ENCODE measurements at places on chromosomes 7 and 10. TPM values are rescaled to one million over a fixed set of nuclear protein-coding genes. Genes with fewer than 3 reads are reported as not detected.

Gene NAT16
- 2.4 TPM for total RNA-seq

Gene ACTR3C
- not detected for total RNA-seq

Gene GPRIN2
- total RNA-seq, result 3.0 TPM

Gene GHITM
- 120 TPM for total RNA-seq

Gene MYOF
- total RNA-seq, result 0.42 TPM

Gene ZC3HAV1L
- 5.8 TPM for total RNA-seq

Gene RET
- total RNA-seq, result 34.7 TPM

Gene OR6B1
- total RNA-seq, result not detected

Gene FAM25C
- not detected for total RNA-seq

Gene SPDYE1
- not detected for total RNA-seq

Gene ABHD11
- total RNA-seq, result 13.9 TPM

DNA sequence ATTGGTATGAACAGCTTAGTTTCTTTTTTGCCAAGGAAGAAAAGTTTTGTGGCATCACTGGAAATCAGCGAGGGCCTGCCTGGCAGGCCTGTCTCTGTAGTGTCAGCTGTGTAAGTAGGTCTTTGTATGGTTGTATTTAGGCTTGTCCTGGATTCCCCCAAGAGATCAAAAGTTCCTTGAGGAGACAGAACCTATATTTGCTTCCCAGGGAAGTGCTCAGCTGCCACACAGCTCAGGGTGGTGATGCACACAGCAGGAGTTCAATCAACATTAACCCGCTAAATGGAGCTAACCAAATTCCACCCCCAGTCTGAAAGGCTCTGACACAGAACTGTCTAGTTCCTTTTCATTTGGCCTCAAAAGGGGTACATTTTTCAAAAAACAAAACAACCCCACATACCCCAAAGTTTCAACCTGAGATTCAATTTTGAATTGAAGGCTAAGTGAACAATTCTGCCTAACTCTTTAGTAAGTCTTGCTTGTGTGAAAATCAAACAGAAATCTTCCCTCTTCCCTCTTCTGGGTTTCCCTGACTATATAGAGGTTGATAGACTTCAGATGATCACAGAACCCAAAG, 124.4 kb downstream of the CLEC2L start:
- peaks cover 36% of the 10 kb centered on the region for H3K4me1 ChIP-seq
- DNase-seq, result no peak
- H3K36me3 ChIP-seq, result no peaks in the 10 kb centered on the region
- H3K27ac ChIP-seq, result no peak overlapping the region

DNA sequence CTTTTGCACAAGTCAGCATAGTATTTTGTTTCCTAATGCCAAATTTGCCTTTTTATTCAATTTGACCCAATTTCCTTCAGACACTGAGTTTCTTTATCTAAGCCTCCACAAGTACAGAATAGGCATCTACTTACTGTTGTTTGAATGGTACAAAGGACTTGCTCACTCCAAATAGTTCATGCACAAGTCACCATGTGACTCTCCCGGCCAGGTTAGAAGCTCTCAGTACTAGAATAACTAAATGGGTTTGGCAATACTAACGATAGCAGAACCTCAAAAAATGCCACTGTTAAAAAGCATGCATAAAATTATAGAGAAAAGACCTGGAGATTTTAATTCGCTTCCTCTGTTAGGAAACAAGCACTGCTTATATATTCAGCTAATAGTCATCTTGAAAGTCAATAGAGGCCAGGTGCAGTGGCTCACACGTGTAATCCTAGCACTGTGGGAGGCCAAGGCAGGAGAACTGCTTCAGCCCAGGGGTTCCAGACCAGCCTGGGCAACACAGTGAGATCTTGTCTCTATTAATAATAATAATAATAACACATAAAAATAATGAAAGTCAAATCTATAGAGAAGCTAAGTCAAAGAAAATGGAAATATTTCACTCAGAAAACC, 335.8 kb upstream of the MBL2 start:
- no peak for DNase-seq
- H3K27ac ChIP-seq, result no peak overlapping the region
- no peaks in the 10 kb centered on the region for H3K36me3 ChIP-seq
- H3K4me3 ChIP-seq, result no peak overlapping the region
- no peaks in the 10 kb centered on the region for H3K27me3 ChIP-seq
- H3K4me1 ChIP-seq, result no peaks in the 10 kb centered on the region

- H3K36me3 ChIP-seq, result no peaks in the 10 kb centered on the region
- H3K27ac ChIP-seq, result no peak overlapping the region
- peaks cover 8% of the 10 kb centered on the region for H3K4me1 ChIP-seq
- DNase-seq, result no peak
- no peaks in the 10 kb centered on the region for H3K27me3 ChIP-seq
- no peak overlapping the region for H3K4me3 ChIP-seq
These were observed 351.5 kb upstream of the AUTS2 start for GRCh38 chr7:69246758-69247157.

DNA sequence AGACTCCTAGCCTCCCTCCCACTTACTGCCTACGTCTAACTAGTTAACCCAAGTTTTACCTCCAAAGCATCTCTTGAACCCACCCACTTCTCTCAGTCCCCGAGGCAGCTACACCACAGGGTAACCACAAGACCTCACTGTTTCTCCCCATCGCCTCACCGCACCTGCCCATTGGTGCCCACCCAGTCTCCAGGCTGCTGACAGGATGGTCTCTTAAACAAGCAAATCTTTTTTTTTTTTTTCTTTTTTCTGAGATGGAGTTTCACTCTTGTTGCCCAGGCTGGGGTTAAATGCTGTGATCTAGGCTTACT, 47.0 kb downstream of the DENND2A start:
- no peaks in the 10 kb centered on the region for H3K27me3 ChIP-seq
- no peak overlapping the region for H3K4me3 ChIP-seq
- DNase-seq, result no peak
- peak overlapping the region; percentile 36 for H3K27ac ChIP-seq
- peaks cover 20% of the 10 kb centered on the region for H3K4me1 ChIP-seq

GRCh38 chr7:137728426-137728825, 118.3 kb downstream of the DGKI start:
- no peak overlapping the region for H3K27ac ChIP-seq
- H3K4me3 ChIP-seq, result no peak overlapping the region
- no peak for DNase-seq
- no peaks in the 10 kb centered on the region for H3K27me3 ChIP-seq

DNA sequence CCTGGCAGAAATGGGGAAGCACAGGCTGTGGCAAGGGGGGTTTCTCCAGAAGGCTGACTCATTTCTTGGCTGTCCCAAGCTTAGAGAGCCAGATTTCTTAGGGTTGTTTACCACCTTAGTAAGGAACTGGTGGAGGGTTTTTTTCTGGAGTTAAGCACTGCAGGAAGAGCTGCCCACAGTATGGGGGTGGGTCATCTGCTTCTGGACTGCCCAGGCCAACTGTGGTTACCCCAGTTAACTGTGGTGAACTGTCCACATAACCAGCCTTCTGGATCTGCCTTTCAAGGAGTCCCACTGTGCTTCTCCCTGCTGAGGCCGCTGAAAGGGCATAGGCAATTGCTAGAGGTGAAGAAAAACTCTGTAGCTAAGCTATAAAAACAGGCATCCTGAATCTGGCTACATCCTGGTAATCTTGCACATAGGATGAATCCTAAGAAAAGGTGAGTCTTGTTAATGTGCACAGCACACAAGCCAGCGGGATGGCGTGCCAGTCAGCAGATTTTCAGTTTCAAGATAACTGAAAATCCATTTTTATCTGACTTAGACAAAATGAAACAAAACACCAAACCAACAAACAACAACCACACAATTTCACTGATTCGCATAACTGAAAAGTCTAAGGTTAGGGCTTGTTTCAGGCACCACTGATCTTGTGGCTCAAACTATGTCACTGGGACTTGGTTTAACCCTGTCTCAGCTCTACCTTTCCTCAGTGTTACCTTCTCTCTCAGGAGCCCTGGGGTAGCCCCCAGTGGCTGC, 21.6 kb upstream of the TSPAN33 start:
- no peak overlapping the region for H3K27ac ChIP-seq
- no peak overlapping the region for H3K4me3 ChIP-seq
- H3K4me1 ChIP-seq, result no peaks in the 10 kb centered on the region
- H3K27me3 ChIP-seq, result peaks cover 6% of the 10 kb centered on the region
- DNase-seq, result no peak

GRCh38 chr10:95276367-95277200, 14.2 kb downstream of the PDLIM1 start:
- H3K27ac ChIP-seq, result no peak overlapping the region
- DNase-seq, result no peak
- peaks cover 3% of the 10 kb centered on the region for H3K27me3 ChIP-seq

GRCh38 chr7:100966542-100967291, 2.6 kb upstream of the MUC12 start:
- H3K36me3 ChIP-seq, result no peaks in the 10 kb centered on the region
- no peak overlapping the region for H3K27ac ChIP-seq
- peak; percentile 39 for DNase-seq
- peaks cover 11% of the 10 kb centered on the region for H3K4me1 ChIP-seq

GRCh38 chr7:101201695-101202602, 1.1 kb upstream of the MOGAT3 start:
- H3K36me3 ChIP-seq, result no peaks in the 10 kb centered on the region
- peaks cover 14% of the 10 kb centered on the region for H3K27me3 ChIP-seq
- no peak for DNase-seq
- H3K4me1 ChIP-seq, result no peaks in the 10 kb centered on the region
- no peak overlapping the region for H3K4me3 ChIP-seq

DNA sequence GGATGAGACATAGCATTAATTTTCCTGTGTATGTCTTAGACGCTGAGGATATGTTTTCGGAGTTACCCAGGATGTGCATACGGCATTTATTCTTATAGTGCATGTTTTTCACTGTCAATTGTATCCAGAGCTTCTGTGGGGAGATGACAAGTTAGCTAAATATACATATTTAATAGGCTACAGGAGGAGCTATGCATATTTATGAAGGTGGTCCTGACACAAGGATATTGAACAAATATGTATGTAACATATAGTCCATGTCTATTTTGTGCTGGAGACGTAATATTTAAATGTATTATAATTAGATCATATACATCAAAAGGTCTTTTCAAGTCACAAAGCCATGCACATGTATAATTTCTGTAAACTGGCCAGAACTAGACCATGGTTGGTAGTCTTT, 16.0 kb downstream of the IL6 start:
- H3K36me3 ChIP-seq, result no peaks in the 10 kb centered on the region
- H3K27ac ChIP-seq, result no peak overlapping the region
- no peak for DNase-seq
- H3K4me1 ChIP-seq, result no peaks in the 10 kb centered on the region

DNA sequence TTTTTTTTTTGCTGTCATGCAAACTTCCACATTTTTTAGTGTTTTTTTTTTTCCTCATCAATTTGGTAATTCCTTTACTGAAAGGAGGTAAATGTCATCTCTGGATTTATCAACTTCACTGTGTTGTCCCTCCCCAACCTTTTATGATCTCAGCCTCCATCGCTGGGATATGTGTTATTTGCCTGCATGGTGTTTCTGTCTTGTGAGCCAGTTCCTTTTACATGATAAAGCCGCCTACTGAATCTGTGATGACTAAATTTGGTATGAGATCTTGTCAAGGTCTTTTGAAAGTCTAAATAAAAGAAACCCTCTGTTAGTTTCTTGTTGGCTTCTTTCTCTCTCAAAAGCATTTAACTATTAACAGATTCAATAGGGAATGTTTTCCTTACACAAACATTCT, 39.3 kb downstream of the TAS2R41 start:
- H3K27ac ChIP-seq, result no peak overlapping the region
- DNase-seq, result no peak
- H3K4me1 ChIP-seq, result no peaks in the 10 kb centered on the region

GRCh38 chr7:47584536-47584895, 2.6 kb upstream of the TNS3 start:
- DNase-seq, result no peak
- H3K4me1 ChIP-seq, result peaks cover 8% of the 10 kb centered on the region
- peaks cover 16% of the 10 kb centered on the region for H3K27me3 ChIP-seq
- H3K36me3 ChIP-seq, result no peaks in the 10 kb centered on the region
- H3K27ac ChIP-seq, result no peak overlapping the region
- H3K4me3 ChIP-seq, result no peak overlapping the region

GRCh38 chr10:89476150-89476549, 59.2 kb downstream of the SLC16A12 start:
- H3K4me3 ChIP-seq, result no peak overlapping the region
- H3K27me3 ChIP-seq, result no peaks in the 10 kb centered on the region

- DNase-seq, result no peak
- peaks cover 4% of the 10 kb centered on the region for H3K27me3 ChIP-seq
- H3K36me3 ChIP-seq, result no peaks in the 10 kb centered on the region
- peaks cover 9% of the 10 kb centered on the region for H3K4me1 ChIP-seq
- no peak overlapping the region for H3K27ac ChIP-seq
These were observed 1.9 kb upstream of the HERC4 start for GRCh38 chr10:68077026-68077425.

DNA sequence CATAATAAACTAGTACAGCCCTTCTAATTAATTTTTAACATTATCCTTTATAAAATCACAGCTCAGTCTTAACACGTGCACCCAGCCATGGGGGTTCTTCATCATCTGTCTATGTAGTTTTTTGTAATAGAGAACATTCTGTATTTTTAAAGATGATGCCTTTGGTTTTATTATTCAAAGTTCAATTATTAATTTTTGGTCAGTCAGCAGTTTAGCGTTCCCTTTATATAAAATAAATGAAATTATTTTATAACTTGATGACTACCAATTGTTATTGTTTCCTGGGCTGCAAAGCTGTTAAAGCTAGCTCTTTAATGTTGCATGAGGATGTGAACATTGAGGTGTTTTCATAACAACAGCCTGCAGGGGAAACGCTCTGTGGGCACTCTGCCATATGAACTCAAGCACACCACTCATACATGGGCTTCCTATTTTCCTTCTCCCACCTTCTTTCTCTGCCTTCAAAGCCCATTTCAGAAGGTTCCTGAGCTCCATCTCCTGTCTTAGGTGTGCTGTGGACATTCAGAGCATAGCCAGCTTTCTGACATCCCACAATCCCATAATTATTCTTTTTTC, 172.0 kb upstream of the YAE1 start:
- H3K4me1 ChIP-seq, result peaks cover 17% of the 10 kb centered on the region
- no peak for DNase-seq
- H3K27me3 ChIP-seq, result no peaks in the 10 kb centered on the region
- H3K36me3 ChIP-seq, result no peaks in the 10 kb centered on the region
- no peak overlapping the region for H3K27ac ChIP-seq

- H3K4me1 ChIP-seq, result no peaks in the 10 kb centered on the region
- no peak overlapping the region for H3K4me3 ChIP-seq
- DNase-seq, result no peak
- no peaks in the 10 kb centered on the region for H3K36me3 ChIP-seq
- H3K27me3 ChIP-seq, result peaks cover 1% of the 10 kb centered on the region
These were observed 64.9 kb upstream of the NRBF2 start for GRCh38 chr10:63068246-63068645.

- H3K4me1 ChIP-seq, result no peaks in the 10 kb centered on the region
- no peak overlapping the region for H3K4me3 ChIP-seq
- H3K27ac ChIP-seq, result no peak overlapping the region
These were observed 126.6 kb upstream of the GNAI1 start for GRCh38 chr7:80008039-80008438.

GRCh38 chr10:28307267-28307666, 4.4 kb upstream of the MPP7 start:
- peak overlapping the region; percentile 31 for H3K27ac ChIP-seq
- DNase-seq, result peak; percentile 24

DNA sequence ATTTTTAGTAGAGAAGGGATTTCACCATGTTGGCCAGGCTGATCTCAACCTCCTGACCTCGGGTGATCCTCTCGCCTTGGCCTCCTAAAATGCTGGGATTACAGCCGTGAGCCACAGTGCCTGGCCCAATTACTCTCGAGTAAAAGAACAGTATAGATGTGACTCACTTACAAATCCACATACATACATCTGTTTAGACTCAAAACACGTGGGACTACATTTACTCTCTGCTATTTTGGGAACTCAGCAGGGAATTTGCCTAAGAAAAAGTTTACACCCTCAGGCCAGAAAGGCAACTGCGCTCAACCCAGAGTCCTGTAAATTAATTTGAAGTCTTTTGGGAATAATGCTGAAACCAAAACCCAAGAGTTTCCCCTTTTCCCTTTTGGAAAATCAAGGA, 289.7 kb downstream of the KLF6 start:
- no peaks in the 10 kb centered on the region for H3K36me3 ChIP-seq
- H3K27ac ChIP-seq, result no peak overlapping the region
- no peak overlapping the region for H3K4me3 ChIP-seq
- DNase-seq, result no peak
- H3K4me1 ChIP-seq, result peaks cover 13% of the 10 kb centered on the region

All from glutamatergic neuron (in vitro differentiated cells).